ENCODE measurements at places on chromosomes 5 and 9.

DNA sequence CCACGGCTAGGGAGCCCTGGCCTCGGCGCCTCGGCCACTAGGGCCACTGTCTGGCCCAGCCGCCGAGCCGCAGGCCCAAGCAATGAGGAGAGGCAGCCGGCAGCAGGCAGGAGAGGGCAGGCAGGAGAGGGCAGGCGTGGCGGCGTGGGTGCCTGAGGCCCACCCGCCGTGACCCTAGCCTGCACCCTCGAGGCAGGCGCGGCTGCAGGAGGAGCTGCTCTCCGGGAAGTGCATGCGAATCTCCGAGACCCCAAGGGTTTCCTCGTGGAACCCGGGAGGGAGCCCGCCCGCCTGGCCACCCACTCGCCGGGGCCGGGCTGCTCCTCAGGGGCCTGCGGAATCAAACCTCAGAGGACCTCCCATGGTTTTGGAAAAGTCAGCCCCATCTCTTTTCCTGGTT, 9.3 kb downstream of the GRIN1 start:
- DNase-seq: no peak

DNA sequence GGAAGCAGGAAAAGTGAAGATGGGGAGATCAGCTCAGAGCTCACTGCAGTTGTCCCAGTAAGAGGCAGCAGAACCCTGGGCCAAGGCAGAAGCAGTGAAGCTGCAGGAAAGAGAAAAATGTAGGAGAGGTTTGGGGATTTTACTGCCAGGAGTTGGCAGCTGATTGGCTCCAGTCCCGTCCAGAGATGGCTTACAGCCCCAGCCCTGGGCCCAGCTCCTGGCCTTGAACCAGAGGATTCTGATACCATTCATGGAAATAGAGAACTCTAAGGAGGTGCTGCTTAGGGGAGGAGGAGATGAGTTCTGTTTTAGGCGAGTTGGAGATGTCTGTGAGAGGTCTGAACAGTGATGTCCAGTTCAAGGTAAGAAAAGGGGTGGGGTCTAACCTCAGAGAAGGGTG, 4.6 kb downstream of the MORN5 start:
- DNase-seq: no peak

DNA sequence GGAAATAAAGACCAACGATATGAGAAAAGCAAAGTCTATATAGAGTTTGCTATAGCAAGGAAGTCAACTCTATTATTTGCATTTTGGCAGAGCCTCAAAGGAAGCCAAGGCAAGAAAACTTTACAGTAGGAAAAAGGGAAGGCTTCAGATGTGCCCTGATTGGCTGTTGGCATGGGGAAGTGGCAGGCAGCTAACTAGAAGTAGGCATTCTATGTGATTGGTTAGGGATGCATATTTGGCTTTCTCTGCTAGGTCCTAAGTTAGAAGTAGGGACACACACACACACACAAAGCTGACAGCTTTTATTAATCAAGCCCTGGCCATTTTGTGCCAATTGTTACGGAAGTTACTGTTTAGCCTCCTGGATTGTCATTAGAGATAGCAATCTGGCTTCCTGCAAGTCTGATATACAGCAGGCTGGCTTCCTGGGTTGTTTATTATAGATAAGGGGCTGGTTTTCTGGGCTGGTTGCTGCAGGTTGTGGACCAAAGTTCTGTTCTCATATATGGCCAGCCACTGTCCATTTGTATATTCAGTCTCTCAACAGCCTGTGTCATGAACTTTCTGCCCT, 308.1 kb upstream of the GRAMD2B start:
- DNase-seq: no peak

DNA sequence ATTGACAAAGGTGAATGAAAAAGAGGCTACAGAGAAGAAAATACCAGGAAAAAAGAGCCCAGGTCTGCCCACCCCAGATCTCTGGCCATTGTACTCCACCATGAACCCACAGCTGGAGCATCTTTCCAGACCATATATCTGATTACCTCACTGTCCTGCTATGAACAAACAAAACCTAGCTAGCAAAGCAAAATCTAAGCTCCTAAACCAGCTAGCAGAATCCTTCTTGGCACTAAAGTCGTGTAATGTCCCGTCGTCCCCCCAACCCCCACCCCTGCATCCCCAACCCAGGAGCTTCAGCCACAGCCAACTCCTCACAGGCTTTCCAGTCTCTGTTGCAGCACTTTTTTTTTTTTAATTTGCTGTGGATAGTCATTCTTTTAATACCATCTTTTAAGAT, 2.5 kb downstream of the C1QTNF3 start:
- DNase-seq: no peak

- DNase-seq: no peak
These were observed 60.8 kb downstream of the WDR41 start for GRCh38 chr5:77431286-77431685.

GRCh38 chr5:107698286-107698685, 27.5 kb upstream of the EFNA5 start:
- no peak for DNase-seq

DNA sequence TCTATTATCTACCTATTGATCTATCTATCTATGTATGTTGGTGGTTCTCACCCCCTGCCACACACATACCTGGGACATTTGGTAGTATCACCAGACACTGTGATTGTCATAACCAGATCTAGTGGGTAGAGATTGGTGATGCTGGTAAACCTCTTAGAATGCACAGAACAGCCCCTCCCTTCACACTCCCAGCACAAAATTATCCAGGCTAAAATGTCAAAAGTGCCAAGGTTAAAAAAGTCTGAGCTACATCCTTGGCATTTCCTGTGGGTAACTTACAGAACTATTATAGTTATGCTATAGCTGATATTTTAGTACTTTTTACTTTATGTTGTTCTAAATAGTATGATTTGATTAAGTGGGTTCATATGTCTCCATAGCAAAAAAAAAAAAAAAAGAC, 151.0 kb downstream of the FER start:
- no peak for DNase-seq

GRCh38 chr5:2143088-2143487, 260.4 kb upstream of the IRX4 start:
- DNase-seq: no peak

GRCh38 chr5:171623551-171624097, 162.0 kb upstream of the SMIM23 start:
- DNase-seq: no peak

Data from stimulated activated CD8-positive, alpha-beta memory T cell treated with anti-CD3 and anti-CD28 coated beads, Interleukin-4, amount 100 ng/mL, for 1 hour (primary cell).